ENCODE measurements at places on chromosomes 4 and X.

DNA sequence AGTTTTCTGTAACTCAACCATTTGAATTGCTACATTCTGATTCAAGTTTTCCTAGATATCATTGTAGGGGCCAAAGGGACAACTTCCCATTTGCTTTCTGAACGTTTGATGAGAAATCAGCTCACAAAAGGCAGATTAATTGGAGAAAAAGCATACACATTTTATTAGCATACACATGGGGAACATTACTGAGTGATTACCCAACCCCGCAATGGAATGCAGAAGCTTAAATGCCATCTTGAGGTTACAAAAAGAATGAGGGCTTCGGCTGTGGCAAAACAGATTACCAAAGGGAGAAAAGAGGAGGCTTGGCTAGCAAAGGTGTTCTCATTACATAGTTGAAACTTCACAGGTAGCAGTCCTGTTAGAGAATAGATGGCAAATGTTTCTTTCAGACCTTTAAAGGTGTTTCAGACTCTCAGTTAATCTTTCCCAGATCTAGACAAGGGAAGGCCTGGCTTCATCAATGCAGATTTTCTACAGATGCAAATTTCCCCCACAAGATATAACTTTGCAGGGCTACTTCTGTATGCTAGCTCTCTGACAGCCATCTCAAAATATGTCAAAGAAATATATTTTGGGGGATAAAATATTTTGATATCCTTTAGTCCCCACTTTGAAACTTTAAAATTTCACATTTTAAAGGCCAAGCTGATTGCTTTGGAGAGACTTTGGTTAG lies 26.5 kb upstream of the HERC6 start:
- no peak for DNase-seq

DNA sequence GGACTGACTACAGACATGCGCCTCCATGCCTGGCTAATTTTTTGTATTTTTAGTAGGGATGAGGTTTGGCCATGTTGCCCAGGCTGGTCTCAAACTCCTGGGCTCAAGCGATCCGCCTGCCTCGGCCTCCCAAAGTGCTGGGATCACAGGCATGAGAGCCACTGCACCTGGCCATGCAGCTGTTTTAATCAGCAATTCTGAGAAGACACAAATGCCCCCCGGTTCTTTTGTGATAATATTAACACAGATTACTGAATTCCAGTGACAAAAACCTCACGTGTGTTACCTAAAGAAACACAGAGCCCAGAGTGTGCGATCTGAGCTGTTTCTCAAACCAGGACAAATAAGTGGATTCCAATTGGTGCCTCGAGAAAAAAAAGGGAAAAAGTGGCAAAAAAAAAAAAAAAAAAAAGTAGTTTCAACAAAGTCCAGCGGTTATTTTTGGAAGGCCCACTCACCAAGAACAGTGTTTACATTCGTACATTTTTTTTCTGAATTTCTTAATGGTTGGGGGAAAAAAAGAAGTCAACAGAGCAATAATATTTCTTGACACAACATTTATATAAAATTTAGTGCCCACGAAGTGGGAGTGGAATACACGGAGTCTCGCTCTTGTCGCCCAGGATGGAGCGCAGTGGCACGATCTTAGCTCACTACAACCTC lies 17.2 kb downstream of the DHRSX start:
- DNase-seq, result no peak

DNA sequence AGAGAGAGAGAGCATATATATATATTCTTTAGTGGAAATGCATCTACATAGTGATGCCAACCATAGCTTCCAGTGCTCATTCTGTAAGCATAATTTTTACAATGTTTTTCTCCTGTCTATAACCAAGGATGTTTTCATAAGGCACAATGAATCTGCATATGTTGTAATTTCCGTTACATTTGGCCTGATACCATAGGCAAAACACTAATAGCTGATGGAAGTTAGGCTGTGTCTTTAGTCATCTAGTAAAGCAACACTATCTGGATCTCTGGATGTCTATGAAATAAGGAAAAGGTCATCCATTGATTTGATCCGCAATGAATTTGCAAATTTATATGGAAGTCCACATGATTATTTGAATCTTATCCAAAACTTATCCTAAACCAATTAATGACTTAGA lies 8.1 kb downstream of the PCDH7 start:
- DNase-seq, result no peak

GRCh38 chr4:113987382-113987941 lies 8.0 kb upstream of the ARSJ start:
- DNase-seq, result no peak

DNA sequence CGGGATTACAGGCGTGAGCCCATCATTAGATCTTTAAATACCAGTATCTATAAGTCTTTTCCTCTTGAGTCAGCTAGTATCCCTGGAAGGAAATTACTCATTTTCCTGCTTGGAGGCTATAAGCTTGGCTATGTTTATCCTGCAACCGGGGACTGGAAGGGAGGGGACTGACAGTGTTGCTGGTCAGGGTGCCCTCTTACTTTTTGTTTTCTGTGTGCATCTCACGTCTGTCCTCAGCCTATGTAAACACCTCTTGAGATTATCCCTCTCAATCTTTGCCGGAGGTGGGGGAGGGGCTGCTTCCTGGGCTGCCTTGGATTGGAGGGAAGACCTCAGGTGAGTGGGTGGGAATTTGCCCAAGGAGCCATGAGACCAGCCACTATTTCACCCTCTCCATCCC lies 37.0 kb downstream of the HTT start:
- DNase-seq, result no peak

- no peak for DNase-seq
These were observed 11.3 kb upstream of the ATP1B4 start for GRCh38 chrX:120350450-120351138.

- DNase-seq, result no peak
These were observed 11.3 kb upstream of the PCYT1B start for GRCh38 chrX:24658421-24658820.

DNA sequence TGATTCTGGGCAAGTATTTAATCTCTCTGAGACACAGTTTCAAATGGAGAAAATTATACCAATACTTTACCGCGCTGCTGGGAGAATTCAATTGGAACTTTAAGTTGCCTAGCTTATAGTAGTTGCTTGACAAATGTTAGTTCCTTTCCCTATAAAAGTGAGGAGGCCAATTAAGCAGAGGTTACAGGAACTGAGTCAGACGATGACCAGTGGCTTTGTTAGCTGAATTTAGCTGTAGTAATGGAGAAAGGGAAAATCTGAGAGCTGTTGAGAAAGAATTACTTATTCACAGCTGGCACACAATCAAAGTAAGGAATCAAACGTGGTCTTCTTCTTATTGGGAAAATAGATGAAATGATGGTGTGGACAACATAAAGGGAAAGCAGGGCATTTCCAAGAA lies 29.6 kb downstream of the SMARCA1 start:
- no peak for DNase-seq

GRCh38 chr4:112119353-112119783 lies 25.9 kb upstream of the FAM241A start:
- peak; percentile 1 for DNase-seq

DNA sequence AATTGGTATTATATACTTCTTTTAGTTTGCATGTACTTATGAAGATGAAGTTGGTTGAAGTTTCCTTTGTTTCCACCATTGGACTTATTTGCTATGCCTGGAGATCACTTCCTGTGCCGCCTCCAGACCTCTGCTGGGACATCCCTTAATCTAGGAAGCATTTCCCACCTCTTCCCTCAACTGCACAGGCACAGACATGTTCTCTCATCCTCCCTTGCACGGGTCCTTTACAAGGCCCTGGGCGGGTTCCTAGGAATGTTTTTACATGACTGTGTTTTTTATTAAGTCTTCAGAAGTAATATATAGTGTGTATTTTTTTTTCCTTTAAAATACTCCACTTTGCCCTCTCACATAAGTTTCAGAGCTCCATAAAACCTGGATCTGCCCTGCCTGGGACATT lies 51.0 kb downstream of the TMEM131L start:
- DNase-seq, result no peak

All from stimulated activated CD8-positive, alpha-beta memory T cell treated with anti-CD3 and anti-CD28 coated beads, Interleukin-15, amount 100 ng/mL, for 48 hours (primary cell).